ENCODE measurements at places on chromosomes 6 and 20.

DNA sequence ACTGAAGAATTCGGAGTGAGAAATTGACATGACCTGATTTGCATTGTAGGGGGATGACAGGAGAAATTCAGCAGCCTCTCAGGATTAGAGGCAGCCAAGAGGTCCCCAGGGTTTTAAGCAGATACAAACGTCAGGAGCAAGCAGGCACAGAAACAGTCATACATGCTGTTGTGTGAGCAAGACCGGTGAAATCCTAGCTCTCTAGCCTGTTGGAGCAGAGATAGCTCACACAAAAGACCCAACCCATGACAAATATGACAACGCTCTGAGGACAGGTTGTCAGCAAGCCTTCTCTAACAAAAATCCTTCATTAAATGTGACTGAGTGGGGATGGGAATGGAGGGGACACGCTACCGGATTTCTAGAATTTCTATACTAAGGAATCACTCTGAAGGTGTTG, 23.0 kb upstream of the AKAP12 start:
- DNase-seq, result no peak

- no peak for DNase-seq
These were observed at the start of gene NFATC2 for GRCh38 chr20:51542571-51543421. Gene NFATC2, minus strand, starts transcription at chr20:51542719. Its CDS starts 220 bp downstream, at chr20:51542499.

- no peak for DNase-seq
These were observed 15.8 kb downstream of the HDDC2 start for GRCh38 chr6:125285936-125286335.

- no peak for DNase-seq
These were observed 13.6 kb upstream of the HLA-DRB1 start for GRCh38 chr6:32603222-32603621.

DNA sequence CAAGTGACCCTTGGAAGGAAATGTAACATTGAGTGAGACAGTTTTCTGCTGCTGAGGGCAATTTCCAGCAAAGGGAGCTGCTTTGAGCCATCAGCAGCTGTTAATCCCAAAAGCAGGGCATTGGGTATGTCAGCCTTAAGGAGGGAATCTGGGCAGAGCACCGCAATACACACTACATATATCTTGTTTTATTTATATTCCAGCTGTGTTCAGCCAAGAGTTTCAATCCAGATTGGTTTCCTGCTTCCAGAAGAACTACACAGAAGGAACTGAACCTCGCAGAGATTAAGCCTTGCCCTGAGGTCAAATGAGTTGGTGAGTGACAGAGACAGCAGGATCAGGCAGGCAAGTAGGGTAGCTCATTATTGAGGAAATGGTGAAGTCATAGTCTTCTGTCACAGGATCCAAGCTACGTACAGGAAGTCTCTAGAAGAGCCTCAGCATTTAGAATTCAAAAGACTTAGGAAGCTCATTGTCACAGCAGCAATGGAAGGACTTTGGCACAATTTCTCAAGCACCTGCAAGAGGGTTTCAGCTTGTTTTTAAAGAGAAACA, 109.9 kb upstream of the HEY2 start:
- no peak for DNase-seq

DNA sequence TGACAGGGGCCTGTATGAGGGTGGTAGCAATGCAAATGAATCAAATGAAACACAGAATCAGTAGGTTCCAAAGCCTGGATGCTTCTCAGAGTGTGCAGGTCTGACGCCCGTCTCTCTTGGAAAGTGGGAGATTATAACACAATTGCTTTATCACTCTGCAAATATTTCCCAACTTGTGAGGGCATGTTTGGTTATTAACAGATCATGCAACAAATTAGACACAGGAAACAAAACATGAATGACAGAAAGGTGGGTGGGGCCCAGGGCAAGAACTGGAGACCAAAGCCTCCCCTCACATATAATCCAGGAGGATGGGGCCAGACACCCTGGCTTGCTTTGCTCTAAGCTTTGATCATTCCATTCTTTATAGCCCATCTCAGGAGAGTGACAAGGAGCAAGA, 108.6 kb upstream of the MRPS10 start:
- DNase-seq, result no peak

DNA sequence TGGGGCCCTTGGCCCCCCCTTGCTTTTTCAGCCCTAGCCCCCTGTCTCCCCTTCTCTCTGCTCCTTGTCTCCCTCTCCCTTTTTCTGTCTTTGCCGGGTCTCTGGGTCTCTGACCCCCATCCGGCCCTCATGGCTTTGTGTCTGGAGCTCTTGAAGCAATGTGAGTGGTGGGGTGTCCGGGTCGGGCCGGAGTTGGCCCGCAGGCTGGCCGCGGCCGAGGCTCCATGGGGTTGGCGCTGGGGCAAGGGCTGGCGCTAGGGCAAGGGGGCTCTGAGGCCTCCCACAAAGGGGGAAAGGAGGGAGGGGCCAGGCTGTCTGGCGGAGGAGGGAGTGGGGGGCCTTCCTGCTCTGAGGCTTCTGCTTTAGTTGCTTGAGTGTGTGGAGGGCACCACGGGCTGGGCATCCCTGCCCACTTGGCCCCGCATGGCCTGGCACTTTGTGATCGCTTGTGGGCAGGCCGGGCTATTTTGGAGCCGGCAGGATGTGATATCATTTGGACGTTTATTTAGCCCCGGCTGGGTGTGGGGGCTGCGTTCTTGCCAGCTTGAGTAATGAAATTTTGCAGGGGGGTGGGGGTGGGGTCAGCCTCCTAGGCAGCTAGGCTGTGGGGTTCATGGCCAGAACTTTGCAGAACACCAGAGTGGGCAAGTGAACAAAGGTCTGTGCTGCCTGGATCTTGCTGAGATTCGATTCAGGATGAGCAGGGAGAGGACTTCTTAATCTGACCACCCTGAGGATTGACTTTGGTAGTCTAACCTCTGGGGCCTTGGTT, 78.7 kb upstream of the MYL9 start:
- no peak for DNase-seq

GRCh38 chr6:136365776-136366354, 76.2 kb upstream of the BCLAF1 start:
- no peak for DNase-seq

DNA sequence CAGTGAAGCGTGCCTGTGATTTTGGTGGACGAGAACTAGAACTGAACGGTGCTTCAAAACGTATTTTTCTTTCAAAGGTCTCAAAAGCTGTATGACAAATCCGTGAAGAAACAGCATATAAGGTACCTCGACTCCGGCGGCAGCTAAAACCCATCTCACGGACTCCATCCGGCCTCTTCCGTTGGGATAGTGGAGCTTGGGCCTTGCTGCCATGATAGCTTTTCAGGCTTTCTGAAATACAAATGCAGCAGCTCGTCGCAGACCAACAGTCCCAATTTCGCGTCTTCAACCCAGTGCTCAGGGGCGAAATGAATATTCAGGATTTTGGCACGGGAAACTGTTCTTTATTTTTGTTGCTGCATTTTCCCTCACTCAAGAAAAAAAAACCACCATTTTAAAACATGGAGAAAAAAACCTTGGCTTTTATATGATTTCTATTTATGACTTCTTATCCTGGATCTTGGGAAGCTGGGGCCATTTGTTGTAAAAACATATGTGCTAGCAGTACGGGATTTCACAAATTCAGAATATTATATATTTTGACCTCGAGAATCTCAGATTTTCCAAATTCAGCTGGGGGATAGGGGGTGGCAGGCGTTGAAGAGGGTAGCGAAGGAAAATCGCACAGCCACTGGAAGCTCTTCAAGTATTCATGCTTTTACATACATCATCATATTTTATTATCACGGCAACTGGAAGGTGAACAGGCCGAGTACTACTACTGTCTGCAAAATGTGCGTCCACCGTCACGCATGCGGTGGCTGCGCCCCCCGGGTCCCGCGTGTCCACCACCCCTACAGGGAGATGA, 849 bp downstream of the GSTA4 start:
- no peak for DNase-seq

DNA sequence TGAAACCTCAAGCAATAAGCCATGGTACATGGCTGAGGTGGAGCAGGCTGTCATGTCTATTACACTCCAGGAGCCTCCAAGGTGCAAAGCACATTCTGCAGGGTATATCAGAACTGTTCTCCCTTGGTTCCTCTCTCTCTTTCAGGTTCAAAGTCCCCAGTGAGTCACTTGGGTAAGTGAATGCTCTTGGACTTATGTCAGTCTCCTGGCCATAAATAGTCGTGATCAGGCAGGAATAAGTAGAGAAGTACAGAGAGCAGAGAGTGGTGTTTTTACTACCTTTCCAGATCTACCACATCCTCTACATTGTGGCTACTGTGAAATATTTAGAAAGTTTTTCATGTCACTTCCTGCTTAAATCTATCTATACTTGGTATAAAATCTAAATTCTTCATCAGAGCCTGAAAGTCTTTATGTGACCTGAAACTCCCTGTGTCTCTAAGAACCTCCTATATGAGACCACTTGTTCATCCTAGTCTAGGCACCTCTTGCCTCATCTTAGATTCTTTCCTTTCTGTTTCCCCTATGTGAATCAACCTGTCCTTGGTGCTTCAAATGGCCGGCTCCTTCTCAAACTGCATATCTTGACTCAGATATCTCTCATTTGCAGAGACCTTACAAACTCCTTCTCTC, 1077.6 kb upstream of the MAP3K7 start:
- DNase-seq, result no peak

GRCh38 chr6:167118006-167118405, 4.9 kb upstream of the CCR6 start:
- DNase-seq, result no peak
